ENCODE measurements at places on chromosomes 11 and 22. TPM values are rescaled to one million over a fixed set of nuclear protein-coding genes. Genes with fewer than 3 reads are reported as not detected.

Gene ZNF70
- 3.2 TPM for total RNA-seq

Gene TENM4
- 0.39 TPM for total RNA-seq

Gene PANX2
- total RNA-seq: 0.77 TPM

Gene ADM2
- 3.9 TPM for total RNA-seq

Gene L3MBTL2
- total RNA-seq: 26.6 TPM

Gene MDK
- 252 TPM for total RNA-seq

Gene OR2AG1
- total RNA-seq: not detected

Gene CCDC89
- total RNA-seq: 1.7 TPM

Gene SCUBE1
- total RNA-seq: not detected

Gene BRD1
- 24.0 TPM for total RNA-seq

Gene ARHGAP8
- total RNA-seq: 9.2 TPM

Gene DGCR6
- total RNA-seq: 2.2 TPM

Gene SUSD2
- 10.6 TPM for total RNA-seq

Gene NAV2
- total RNA-seq: 22.7 TPM

Gene OR4D5
- total RNA-seq: not detected

Gene MRGPRX3
- not detected for total RNA-seq

Gene WT1
- 15.9 TPM for total RNA-seq

Gene LGR4
- 61.8 TPM for total RNA-seq

Gene SOX6
- 0.21 TPM for total RNA-seq

Gene NLRP14
- 0.08 TPM for total RNA-seq
